ENCODE measurements at places on chromosomes 11 and 22.

- DNase-seq: no peak
Observed at GRCh38 chr22:44452531-44453420, 45.3 kb downstream of the RTL6 start.

DNA sequence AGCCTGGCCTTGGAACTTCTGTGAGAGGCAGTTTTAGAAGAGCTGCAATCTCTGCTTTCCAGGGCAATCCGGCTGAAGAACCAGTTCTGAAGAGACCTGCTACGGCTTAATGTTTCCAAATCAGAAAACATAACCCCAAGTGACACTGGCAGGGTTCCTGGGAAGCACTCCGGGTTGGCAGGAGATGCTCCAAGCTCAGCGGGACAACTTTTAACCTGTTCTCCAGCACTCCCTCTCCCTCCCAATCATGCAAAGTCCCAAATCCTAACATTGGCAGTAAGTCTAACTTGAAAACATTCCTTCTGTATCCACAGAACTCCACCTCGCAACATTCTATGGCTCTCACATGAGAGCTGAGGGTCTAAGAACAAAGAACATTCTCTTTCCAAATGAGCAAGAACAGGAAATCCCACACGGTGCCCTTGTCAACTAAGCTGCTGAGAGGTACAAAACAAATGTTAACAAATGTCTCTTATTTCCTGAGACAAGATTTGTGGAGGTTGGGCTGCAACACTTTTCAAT lies 48.5 kb upstream of the MN1 start:
- no peak for DNase-seq

GRCh38 chr11:74980634-74981033 lies 8.1 kb upstream of the NEU3 start:
- DNase-seq: no peak

DNA sequence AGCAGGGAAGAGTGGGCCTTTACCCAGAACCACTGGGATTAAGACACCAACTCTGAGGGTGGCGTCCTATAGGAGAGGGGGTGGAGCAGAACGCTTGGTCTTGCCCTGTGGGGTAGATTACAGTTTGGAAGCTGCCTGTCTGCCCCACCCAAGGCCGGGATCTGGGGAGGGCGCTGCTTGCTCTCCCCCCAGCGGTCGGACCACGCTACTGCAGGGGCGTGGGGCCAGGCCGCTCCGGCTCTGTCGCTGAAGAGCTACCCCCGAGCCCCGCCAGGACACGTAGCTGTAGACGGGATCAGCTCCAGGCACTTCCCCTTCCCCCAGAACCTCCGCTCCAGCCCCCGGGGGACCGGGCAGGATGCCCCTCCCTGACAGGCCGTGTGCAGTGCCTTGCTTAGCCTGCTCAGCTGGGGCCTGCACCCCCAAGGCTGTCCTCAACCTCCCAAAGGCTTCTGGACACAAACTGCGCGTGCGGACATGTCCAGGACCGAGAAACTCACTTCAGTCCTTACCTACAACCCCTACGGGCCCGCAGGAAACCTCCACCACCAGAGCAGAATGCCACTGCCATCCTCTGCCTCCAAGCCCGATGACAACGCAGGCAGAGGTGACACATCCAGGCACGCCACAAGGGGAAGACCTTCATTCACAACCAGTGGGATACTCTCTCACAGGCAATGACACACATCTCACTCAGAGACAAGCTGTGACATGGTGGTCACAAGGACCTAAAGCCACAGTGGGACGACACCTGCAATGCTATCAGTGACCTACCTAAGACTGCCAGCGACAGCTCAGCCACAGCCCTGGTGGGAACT lies 3.6 kb downstream of the AHNAK start:
- DNase-seq: peak; percentile 68

- DNase-seq: peak; percentile 45
Observed at GRCh38 chr22:20128902-20129746, 2.5 kb upstream of the ZDHHC8 start.

- DNase-seq: no peak
Observed at GRCh38 chr11:119493712-119494111, 70.7 kb upstream of the THY1 start.

GRCh38 chr11:61611309-61611708 lies 30.4 kb upstream of the SYT7 start:
- no peak for DNase-seq

DNA sequence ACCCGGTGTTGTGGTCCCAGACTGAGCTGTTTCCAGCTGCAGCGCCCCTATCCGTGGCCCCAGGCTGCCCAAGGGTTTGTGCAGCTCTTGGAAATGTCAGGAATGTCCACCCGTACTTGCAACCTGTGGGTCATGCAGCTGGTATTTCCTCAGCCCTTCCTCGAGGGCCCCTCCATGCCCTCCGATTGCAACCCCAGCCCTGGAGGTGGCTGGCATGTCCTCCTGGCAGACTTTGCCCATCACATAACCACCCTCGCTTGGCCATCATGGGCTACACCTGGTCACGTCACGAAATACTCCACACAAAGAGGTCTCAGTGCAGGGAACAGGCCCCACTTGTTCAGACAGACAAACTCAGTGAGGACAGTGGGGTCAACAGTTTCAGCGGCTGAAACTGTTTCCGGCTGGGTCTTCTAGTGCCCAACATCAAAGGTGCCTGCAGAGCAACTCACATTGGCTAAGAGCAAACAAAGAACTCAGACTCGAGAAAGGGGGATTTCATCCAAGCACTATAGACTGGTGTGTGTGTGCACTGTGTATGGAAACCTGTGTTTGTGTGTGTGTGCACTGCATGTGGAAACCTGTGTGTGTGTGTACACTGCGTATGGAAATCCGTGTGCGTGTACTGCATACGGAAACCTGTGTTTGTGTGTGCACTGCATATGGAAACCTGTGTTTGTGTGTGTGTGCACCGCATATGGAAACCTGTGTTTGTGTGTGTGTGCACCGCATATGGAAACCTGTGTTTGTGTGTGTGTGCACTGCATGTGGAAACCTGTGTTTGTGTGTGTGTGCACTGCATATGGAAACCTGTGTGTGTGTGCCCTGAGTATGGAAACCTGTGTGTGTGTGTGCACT lies 72.8 kb upstream of the CCND1 start:
- DNase-seq: no peak

DNA sequence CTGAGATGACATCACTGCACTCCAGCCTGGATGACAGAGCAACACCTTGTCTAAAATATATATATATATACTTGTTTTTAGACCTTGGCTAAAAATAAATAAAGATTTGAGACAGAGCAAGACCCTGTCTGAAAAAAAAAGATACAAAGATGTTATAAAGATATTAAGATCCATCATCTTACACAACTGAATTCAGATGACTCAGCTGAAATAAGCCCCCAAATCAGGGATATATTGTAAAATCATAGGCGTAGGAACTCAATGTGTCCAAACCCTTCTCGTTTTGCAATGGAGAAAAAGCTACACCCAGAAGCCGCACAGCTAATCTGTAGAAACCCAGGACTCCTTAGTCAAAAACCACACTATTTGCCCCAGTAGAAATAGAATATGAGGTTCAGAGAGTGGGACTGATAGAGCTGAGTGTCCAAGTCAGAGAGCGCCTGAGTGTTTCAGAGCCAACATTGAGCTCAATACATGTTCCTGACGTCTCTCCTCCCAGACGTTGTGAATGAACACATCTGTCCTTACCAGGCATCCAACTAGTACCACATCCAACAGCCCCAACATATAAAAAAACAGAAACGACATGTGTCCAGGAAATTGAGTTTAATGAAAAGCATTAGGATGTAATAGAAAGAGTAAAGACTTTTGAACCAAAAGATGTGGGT lies 207.9 kb upstream of the BLID start:
- DNase-seq: no peak

GRCh38 chr22:39236321-39237317 lies 8.2 kb downstream of the PDGFB start:
- DNase-seq: peak; percentile 30

DNA sequence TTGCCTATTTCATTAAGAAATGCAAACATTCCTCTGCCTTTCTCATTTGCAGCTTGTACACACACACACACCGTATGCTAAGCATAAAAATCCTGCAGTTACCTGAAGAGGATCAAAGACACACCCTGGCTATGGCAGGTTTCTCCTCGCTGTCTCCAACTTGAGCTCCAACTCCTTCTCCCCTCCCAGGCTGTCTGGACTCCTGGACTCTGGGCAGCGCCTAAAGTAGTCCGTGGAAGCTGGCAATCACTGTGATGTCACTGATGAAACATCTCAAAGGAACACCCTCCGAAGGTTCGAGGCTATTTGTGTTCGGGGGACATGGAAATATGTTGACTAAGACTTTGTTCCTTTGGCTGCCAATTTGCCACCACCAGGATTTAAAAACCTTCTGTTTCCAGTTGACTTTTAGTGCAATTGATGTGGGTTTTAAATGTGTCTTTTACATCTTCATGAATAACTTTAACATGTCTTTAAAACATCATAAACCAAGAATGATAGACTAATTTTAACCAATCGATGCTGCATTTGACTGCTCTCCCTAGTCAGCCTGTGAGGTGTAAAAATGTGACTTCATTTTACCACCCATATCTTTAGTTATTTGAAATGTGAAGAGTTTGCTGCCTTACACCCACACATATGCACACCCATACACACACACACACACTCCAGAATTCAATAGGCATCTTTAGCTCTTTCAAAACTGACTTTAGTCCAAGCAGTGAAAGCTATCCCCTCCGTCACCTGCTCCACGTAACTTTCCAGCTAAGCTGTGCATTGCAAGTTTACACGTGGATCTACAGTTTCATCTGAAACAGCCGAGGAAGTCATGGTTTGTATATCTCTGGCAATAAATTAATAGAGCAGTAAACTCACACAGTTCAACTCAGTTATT lies at the start of gene SLN:
SLN (minus strand) TSS at position 196 of the 895 bp plus-strand sequence.
- DNase-seq: no peak

DNA sequence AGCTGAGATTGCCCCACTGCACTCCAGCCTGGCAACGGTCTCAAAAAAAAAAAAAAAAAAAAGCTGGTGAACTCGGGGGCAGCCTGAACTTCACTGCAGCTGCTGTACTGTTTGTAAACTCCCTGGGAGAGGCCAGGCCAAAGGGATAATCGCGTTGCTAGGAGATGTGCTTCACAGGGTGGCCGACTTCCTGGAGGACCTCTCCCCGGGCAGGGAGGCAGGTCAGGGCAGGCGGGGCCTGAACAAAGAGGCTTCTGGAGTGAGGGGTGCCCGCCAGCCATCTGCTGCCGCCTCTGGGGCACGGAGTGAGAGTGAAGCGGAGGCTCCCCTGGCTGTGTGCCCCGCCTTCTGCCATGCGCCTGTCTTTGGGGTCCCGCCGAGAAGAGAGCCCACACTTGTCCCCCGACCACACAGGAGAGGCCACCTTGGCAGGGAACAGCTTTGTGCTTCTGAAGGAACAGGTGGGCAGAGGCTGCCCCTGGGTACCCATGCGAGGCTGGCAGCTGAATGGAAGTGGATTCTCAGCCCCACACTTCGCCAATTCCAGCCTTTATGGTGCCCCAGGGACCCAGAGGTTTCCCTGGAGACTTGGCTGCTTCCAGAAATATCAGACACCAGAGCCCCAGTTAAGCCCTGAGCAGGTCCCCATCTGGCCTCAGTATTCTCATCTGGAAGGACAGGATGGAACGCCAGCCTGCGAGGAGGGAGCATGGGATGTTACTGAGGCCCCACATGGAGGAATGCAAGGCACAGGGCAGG lies 29.6 kb downstream of the TMEM184B start:
- no peak for DNase-seq

GRCh38 chr11:41286751-41287150 lies 172.7 kb downstream of the LRRC4C start:
- DNase-seq: no peak

DNA sequence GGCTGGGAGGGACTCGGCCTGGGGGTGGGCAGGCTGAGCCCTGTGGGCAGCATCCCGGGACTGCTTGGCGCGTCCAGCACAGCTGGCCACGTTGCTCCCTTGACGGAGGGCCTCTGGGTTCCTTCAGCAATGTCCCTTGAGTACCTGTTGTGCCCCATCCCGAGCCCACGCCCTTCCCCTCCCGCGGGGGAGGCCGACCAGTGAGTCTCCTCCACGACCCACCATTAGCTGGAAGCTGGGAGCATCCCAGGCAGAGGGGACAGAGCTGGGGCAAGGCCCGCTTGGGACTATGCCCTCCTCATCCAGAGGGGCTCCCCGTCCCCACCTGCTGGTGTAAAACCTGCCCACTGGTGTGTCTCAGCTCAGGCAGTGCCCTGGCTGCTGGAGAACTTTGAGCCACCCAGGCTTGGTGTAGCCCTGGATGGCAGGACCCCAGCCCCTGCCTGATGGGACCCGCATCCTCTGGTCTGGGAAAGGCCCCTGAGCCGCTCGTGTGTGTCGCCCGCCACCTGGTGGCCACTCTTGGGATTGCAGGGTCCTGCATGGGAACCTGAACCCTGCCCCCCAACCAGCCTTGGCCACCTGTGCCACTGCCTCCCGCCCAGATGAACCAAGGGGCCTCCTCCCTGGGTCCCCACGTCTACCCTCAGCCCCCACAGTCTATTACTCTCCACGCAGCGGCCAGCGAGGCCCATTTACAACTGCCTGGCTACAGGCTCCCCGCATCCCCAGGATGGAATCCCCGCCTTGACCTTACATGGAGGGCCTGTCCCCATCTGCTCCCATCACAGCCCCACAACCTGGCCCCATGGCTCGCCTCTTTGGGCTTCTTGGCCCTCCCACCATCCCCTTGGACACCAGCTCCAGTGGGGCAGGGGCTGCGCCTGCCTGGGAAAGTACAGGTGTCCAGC lies 16.6 kb upstream of the ARHGAP8 start:
- peak; percentile 83 for DNase-seq

All from effector CD4-positive, alpha-beta T cell (primary cell).